ENCODE measurements at places on chromosomes 5 and 9.

DNA sequence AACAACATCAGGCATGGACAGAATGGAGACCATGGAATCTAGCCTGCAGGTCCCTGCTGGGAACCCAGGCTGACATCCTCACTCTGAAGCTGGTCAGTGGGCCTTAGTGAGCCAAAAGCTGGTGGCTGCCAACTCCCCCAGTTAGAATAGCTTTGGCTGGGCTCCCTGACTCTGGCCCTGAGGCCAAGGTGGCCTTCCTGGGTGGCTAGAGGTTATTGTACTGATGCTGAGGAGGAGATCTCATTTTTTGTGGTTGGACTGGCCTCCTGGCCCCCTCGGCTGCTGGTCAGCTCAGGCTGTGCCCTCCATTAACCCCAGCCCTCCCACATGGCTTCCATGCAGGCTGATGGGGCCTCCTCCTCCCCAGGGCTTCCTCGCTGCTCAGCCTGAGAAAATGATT is 101.2 kb upstream of the PANK3 start:
- DNase-seq = no peak

DNA sequence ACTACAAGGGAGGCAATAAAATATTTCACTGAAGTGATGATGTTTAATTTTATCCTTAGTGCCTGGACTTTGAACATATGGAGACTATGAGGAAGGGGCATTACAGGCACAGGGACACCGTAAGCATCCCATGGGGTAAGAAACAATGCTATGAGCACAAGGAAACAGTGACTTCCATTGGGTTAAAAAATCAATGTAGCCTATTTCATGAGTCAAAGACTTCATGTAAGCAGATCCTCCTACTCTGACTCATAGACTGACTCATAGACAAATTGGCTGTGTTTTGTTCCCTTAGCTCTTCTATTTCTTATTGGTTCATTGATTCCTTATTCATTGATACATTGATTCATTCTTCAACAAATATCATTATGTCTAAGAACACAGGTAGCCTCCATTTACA is 351.0 kb downstream of the PRELID2 start:
- no peak for DNase-seq

- no peak for DNase-seq
These were observed 318.8 kb downstream of the PIK3R1 start for GRCh38 chr5:68534131-68534940.

DNA sequence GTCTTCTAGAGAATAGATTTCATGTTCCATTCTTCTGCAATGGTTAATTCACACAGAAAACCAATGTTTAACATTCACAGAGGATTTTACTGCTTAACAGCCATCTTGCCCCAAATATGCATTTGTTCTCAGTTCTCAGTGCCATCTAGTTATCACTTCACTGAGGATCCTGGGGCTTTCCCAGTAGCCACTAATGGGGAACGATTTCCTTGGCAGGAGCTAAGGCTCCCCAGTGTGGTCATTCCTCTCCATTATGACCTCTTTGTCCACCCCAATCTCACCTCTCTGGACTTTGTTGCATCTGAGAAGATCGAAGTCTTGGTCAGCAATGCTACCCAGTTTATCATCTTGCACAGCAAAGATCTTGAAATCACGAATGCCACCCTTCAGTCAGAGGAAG is 3.4 kb downstream of the ERAP2 start:
- DNase-seq = no peak

- no peak for DNase-seq
These were observed 6.3 kb upstream of the PSD2 start for GRCh38 chr5:139789116-139789844.

DNA sequence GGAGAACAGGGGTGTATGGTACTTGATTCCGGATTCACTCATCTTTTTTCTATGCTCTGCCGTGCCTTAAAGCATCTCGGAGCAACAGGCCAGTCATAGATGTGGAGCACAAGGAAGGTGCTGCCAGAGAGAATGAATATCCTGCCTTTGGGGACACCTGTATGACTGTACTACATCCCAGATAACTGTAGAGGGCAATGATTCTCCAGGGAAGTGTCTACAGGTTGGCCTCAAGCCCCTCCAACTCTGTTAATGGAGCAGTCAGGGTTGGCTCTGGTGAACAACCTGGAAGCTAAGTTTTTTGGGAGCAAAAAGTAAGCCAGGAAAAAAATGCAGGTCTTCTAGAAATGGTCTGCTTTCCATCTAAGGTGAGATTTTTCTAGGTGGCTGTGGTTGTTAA is 71.0 kb downstream of the NREP start:
- no peak for DNase-seq

DNA sequence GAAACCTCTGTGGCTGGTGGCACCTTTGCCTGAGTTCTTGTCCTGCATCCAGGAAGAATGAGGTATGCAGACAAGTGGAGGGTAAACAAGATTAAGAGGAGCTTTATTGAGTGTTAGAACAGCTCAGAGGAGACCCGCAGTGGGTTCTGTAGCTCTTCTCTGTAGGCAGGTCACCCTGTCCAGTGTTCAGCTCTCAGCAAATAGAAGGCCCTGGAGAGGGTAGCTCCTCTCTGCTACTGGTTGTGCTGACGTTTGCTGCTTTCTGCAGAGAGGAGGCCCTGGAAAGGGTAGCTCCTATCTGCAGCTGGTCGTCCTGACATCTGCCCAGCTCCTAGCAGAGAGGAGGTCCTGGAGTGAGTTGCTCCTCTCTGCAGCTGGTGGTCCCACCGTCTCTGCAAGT is 96.8 kb upstream of the CCDC112 start:
- DNase-seq = no peak

DNA sequence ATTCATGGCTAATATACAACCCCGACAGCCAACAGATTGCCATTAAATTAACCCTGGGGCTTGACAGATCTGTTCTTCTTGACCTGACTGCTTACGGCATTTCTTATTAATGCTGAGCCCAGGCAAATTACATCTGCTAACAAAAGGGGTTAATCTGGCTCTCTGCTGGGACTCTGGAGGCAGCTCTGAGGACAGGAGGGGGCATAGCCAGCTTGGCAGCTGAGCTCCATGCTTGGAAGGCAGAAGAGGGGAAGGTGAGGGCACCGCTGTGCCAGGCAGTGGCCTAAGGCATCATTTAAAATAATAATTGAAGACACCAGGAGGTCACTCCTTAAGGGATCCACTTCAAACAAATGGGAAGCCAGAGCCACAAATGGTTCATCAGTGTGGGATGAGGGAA is 126.0 kb upstream of the GPR151 start:
- DNase-seq = no peak

DNA sequence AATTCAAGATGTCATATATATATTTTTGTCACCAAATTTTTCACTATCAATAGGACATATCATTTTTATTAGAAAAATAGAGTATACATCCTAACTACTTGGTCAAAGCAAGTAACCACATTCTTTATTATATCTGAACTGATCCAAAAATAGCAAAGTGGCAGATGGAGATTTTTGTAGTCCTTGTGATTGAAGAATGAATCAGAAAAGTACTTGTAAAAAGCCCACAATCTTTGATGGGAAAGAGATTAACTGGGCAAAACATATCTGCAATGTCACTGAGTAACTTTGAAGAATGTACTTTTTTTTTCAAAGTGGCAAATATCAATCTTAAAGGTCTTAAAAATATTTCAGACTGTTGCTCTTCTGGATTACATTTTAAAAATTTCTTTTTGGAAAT is 1040.6 kb upstream of the SEMA6A start:
- DNase-seq = no peak

DNA sequence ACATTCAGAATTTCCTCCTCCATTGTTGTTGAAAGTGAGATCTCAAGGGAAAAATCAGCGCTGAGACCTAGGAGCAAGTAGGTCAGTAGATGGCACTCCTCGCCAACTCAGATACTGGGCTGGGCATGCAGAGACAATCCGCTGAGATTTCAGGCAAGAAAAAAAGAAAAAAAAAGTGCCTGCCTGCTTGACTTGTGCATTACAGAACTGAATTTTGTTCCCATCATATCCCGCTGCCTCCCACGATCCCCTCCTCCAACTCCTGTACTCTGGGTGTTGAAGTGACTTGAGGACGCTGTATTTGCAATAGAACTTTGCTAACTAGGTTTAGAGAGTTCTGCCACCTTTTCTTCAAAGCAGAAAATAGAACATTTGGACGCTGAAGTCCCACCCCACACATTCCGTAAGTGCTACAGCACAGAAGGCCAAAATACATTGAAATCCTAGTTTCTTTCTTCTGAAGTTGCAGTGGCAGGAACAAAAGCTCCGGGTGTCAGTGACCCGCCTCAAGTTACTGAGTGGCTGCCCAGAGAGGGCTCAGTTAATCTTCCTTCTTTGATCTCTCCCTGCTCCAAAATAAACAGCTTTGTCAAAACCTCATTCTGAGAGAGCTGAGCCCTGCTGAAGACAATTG is 265.8 kb downstream of the MLLT3 start:
- DNase-seq = no peak

- DNase-seq = no peak
These were observed 28.0 kb downstream of the LCP2 start for GRCh38 chr5:170269579-170269978.

DNA sequence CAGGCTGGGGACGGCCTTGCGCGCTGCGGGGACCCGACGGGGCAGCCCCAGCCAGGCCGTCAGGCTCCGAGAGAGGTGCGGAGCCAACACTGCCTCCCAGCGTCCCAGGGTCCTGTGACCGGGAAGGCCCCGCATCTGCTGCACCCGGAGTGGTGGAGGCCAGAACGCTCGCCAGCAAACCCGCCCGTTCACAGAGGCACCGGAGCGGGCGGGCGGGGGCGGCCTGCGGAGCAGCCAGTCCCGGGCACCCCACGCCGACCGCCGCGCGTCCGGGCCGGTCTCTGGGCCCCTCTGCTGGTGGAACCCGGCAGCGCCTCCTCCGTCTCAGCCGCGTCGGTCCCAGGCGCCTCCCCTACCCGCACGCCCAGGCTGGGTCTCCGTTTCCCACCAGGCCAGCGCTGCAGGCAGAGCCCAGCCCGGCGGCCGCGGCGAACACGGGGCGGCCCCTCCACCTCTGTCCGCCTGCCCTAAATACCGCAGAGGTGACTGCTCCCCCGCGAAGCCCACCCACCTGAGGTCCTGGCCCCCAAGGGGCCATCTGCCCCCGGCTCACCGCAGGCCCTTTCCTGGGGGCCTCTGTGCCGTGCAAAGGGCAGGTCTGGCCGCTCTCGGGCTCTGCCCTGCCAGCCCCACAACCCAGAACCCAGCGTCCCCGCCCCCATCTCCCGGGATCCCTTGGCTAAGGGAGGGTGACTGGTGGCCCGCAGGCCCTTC is 15.9 kb downstream of the EXD3 start:
- no peak for DNase-seq

GRCh38 chr5:172607213-172607793 is 33.8 kb upstream of the NEURL1B start:
- no peak for DNase-seq

- DNase-seq = no peak
These were observed 708.0 kb upstream of the FAM174A start for GRCh38 chr5:99827136-99827535.

GRCh38 chr5:176438959-176439757 is 9.0 kb upstream of the FAF2 start:
- DNase-seq = no peak

DNA sequence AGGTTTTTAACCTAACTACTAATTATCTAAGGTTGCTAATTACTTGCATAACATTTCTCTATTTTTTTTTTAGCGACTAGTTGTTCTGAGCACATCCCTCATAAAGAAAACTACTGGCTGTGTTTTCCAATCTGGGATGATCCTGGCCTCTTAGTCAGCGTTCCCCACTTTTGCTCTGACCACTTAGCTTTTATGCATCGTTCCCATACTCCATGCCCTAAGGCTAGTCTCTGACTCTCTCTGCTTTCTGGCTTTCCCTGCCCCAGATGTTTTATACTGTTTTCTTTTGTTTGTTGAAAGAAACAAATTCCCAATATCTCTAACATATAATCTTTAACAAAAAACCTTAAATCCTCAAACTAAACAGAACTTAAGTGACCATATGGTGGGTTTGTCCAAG is 217.9 kb downstream of the SPATA31D1 start:
- no peak for DNase-seq

GRCh38 chr9:89488131-89488530 is 9.8 kb downstream of the SEMA4D start:
- no peak for DNase-seq

- DNase-seq = no peak
These were observed 28.3 kb downstream of the OLFML2A start for GRCh38 chr9:124805186-124805585.

- no peak for DNase-seq
These were observed 250.2 kb downstream of the CYLC2 start for GRCh38 chr9:103245369-103245768.

DNA sequence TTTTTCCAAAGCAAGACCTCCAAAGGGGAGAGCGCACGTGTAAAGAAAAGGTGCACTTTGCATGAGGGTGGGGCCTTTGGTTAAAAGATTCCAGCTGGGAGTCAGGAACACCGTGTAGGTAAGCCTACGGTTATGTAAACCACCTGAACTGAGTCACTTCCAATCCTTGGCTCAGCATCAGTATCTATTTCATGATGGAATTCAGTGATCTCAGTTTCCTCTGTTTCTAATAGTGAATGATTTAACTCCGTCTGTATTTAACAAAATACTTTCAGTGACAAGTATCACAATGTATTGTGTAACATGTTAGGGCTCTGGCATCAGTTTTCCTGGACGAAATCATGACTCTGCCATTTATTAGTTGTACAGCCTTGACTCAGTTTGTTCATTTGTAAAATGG is 1.3 kb upstream of the SVEP1 start:
- peak; percentile 49 for DNase-seq

DNA sequence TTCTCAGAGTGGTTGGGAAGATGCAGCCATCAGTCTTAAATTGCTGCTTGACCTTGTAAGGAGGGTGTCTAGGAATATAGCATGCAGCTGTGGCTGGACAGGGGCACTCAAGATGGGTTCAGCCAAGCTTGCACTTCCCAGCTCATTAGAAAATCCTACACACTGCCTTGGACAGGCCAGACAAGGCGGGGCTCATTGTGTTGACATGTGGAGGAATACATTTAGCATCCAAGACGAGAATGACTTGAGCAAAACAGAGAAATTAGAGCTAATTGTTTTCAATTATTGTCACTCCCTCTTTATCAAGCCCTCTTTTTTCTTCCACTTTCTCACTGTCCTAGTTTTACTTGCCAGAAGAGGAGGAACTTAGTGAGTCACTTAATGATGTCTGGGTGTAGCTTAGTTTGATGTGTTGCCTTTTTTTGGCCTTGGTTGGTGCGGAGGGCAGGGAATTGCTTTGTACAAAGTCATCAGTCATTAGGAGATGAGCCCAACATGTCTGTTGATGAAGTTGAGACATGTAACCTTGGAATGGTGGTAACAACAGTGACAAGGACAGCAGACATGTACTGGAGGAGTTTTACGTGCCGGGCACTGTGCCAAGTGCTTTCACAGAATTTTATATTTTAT is 1219.3 kb upstream of the WWC1 start:
- no peak for DNase-seq

DNA sequence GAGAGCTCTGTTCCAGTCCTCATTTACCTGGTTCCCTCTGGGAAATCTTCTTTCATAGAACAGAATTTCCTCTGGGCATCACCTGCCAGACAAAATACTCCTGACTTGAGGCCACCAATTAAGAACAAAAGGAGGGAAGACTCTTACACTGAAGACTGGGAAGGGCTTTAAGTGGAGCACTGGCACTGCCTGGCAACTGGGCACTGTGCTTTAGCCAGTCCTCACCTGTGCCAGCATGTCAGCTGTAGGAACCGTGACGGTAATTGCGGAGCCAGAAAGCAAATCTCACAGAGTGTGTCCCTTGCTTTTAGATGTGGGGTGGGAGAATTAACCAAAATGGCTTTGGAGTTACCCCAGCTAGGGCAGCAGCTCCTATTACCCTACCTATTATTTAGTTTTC is 40.6 kb downstream of the FAM219A start:
- DNase-seq = no peak

GRCh38 chr9:4836676-4837075 is 43.9 kb downstream of the RCL1 start:
- no peak for DNase-seq

GRCh38 chr5:142145106-142145900 is 36.7 kb downstream of the NDFIP1 start:
- DNase-seq = no peak

Data from RWPE2 (cell line).